ENCODE measurements at places on chromosomes 6 and 20.

DNA sequence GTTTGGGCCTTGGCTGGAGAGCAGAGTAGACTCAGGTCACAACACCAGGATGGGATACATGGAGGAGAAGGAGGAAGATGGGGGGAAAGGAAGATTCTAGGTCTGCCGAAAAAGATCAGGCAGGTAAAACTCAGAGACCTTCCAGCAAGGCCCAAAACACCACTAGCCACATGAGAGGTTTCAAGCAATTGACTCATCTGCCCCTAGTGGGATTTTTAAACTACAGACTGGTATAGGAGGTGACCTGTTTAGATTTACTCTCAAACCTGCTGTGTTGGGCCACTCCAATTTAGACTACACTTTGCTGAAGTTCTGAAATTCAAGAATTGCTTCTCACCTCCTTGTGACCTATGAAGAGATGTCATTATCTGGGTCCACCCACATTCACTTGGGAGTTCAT is 236.9 kb upstream of the SASH1 start:
- DNase-seq, result no peak

GRCh38 chr6:99151634-99152346 is 197.7 kb downstream of the FAXC start:
- peak; percentile 56 for DNase-seq

DNA sequence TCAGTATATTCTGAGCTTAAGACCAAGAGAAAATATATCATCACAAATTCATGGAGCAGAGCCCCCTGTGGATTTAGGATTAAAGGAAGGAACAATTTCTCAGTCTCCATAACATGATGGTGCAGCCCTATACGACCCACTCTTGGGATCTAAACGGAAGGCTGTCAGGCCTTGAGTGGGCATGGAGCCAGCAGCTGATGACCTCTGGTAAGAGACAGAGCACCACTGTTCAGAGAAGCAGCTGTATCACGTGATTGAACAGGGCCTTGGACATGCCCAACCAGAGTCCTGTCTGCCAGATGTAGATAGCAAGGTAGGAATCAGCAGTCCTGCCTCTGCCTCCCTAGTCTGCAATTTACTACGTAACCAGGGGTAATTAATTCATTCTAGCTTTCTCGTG is 259.4 kb upstream of the POU3F2 start:
- no peak for DNase-seq

DNA sequence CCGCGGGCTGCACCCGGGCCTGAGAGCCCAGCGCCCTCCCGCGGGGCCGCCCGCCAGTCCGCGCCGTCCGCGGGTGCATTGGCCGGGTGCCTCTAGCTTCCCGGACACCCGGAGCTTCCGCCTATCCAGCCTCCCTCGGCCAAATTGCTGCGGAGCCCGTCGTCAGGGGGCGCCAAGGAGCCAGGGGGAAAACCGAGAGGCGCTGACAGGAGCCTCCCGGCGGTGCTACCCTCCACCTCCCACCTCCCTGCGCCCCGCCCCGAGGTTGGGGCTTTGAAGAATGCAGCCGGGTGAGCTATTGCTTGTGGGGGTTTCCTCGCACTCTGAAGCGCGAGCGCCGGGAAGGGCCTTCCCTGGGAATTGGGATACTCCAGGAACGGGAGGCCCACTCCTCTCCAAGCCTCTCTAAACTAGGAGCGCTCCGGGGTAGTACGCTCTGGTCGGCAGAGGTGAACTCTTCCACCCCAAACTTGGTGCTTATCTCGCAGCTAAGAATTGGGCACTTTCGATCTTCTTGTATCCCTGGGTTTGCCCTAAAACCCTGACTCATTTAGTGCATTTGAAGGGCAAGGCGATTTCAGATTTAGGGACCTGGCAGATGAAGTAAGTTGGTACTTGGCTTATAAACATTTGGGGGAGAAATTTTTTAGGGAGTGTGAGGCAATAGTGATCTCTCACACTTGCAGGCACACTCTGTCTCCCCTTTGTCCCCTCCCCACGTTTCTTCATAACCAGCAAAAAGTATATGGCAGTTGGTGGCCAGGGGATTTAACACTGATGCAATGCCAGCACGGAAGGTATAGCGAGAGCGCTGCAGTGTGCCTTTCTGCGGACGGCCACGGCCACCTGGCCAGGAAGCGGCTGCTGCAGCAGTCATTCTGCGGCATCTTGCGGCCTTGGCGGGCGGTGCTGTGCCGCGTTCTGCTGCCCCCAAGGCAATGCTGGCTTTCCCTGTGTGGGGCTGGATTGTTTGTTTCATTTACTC is 556 bp downstream of the BEND6 start:
- DNase-seq, result peak; percentile 93

DNA sequence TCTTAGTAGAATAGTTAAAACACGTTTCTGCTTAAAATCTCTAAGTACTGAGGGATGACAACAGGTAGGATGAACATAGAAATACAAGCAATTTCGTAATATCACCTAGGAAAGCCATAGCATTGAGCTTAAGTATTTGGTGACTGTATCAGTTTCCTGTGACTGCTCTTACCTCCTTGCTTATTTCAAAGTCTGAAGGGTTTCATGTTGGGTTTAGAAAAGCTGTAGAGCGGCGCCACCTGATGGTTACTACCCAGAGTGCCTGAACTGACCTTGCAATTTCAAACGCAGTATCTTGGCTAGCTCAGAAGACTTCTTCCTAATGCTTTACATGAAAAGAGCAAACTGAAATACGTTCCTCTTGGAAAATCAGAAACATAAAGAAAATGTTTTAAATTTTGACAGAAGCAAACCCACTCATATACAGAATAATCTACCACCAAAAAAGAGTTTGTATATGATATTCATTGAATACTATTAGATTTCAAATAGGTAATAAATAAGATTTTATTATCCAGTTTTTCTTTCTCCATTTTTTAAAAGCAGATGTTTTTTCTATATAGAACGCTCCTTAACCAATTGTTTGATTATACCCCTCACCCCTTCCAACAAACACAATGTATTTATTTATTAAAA is 82.3 kb upstream of the RIPOR2 start:
- DNase-seq, result no peak

GRCh38 chr6:46090115-46091079 is 39.4 kb upstream of the ENPP4 start:
- no peak for DNase-seq

- no peak for DNase-seq
These were observed 352.1 kb downstream of the MMUT start for GRCh38 chr6:49110916-49111315.

DNA sequence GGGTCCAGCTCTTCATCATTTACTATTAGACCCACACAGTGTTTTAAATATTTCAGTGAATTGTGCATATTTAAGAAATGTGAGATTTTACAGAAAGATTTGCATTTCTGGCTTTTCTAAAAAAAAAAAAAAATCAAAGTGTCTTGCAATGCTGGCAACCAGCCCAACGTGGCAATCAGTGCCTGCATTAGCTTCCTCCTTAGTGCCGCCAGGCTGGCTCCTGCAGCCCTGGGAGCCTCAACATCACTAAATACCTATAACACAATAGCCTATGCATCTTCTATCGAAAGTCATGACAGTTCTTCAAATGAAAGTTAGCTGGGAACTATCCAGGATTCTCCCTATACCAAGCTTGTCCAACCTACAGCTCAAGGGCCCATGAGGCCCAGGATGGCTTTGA is 9.4 kb upstream of the CD93 start:
- no peak for DNase-seq

DNA sequence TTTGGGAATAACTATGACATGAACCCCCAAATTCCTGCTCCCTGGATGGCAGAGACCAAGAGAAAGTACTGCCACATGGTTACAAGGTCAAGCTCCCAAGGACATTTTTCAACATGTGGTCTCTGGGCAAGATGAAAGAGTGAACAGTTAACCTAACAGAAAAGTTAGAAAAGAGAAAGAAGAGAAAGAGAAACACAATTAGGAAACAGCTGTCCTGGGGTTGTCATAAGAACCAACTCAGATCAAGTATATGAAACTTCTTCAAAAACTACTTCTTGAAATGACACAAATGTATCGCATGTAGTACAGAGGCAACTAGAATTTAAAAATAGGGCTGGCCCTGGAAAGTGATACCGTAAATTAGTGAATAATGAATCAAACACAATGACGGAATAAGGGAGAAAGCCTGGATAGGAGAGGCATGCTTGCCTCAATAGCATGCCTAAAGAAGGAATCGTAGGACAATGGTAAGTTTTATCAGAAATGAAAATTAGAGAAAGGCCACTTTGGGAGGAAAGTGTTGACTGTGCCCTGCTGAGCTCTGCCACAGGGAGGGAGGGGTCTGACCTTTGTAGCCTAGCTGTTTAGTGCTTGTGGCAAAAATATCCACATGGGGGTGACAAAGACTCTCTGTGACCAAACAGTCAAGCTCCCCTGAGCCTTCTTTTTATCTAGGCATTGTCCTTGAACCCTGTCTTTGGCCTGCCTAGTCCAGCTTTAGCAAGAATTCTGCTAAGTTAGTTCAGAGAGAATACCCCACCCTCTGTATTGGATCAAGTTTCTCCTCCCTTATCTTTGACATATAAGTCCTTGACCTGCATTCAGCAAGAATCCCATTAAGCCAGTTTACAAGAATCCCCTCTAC is 4.3 kb upstream of the DCBLD1 start:
- no peak for DNase-seq

DNA sequence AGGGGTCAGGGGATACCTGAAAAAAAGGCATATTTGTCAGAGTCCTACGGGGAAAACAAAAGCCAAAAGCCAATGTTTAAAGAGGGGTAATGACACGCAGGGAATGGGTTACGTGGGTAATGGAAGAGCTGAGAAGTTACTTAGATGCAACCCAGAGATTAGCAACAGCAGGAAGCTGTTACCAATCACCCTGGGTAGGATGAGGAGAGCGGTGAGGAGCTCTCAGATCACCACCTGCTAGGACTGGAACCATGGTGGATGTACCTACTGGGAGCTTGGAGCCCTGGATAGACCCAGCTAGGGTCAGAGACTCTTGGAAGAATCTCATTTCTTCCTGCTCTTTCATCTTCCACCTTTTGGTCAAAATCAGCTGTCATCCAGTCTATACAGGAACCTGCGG is 51.2 kb upstream of the RNF24 start:
- no peak for DNase-seq

- DNase-seq, result no peak
These were observed 95.2 kb downstream of the DOK5 start for GRCh38 chr20:54570561-54570960.

DNA sequence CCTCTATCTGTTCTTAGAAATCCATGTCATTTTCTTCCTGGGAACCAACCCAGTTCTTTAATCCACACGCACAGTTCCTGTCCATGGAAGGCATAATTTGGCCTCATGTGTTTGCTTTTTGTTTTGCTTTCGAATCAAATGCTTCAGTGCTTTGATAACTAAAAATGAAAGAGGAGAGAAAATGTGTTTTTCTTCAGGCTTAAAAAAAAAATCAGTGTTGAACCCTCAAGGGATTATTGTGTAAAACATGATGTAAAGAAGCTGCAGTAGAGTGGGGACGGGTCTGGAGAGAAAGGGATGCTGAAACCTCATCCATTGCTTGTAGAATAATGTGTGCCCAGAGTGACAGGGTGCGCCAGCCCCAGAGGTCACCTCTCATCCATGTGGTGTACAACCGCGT is 197.5 kb upstream of the JARID2 start:
- no peak for DNase-seq

DNA sequence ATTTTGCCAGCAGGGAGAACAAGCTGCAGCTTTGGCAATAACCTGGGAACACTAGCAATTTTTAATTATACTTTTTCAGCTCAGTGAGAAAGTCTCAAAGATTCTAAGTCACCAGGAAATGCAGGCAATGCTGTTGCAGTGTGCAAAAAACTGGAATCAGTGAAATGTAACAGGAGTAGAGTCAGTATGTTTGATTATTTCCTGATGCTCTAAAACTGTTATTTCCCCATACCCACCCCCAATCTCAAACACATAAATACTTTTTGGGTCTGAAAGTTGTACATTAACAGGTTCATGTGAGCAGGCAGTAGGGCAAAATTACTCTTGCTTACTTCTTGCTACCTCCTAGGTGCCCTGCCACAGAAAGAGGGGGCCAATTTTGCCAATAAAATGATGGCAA is 65.4 kb upstream of the BEND6 start:
- no peak for DNase-seq

DNA sequence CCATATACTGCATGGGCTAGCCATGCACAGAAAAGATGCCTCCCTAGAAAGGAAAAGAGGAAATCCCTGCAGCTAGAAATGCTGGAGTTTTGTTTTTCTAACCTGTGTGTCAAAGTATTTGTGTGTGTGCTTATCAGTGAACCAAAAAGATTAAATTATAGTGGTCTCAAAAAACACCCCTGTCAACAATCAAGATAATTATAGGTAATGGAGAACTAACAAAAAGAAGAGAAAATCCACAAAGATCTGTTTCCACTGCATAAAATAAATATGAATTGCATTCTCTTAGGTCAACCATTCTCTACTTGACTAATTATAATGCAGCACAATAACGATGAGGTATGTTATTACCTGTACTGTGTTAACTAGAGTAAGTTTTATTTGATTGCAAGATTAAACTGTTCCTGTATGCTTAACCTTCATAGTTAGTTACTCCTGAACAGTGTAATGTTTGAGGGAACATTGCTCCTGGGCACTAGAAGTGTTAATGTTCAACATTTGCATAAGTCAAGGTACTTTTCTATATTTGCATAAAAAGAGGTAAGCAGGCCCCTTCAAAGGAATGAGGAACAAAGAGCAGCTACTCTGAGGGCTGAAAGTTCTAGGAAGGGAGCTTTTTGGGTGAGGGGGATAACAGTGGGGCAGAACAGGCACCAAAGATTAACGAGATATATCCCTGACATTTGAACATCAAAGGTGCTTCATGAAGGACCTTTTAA is 212.1 kb downstream of the BTBD9 start:
- DNase-seq, result no peak

- DNase-seq, result no peak
These were observed 228.1 kb upstream of the RAB32 start for GRCh38 chr6:146315381-146316174.

DNA sequence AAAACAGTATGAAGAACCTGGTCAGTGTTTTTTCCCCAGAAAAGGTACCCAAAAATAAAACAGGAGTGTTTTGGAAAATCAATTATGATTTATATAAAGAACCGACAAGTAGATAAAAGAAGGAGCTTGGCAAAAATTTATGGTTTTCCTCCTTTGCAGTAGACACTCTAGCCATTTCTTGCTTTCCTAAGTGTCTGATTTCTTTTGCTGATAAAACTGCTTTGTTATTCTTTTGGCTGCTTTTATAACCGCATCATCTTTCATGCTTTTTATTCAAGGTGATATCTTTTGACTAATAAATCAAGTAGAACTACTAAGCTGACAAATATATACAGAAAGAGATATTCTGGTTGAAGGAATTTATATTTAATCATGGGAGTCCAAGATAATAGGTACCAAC is 16.6 kb downstream of the ATG5 start:
- no peak for DNase-seq

GRCh38 chr6:88157106-88157505 is 9.0 kb downstream of the CNR1 start:
- DNase-seq, result no peak

- DNase-seq, result no peak
These were observed 72.9 kb upstream of the MRAP2 start for GRCh38 chr6:83960664-83961063.

Data from mesothelial cell of epicardium (in vitro differentiated cells).